ENCODE measurements at places on chromosomes 1 and 21.

GRCh38 chr1:115258302-115258866, 79.7 kb downstream of the NGF start:
- no peak for DNase-seq

DNA sequence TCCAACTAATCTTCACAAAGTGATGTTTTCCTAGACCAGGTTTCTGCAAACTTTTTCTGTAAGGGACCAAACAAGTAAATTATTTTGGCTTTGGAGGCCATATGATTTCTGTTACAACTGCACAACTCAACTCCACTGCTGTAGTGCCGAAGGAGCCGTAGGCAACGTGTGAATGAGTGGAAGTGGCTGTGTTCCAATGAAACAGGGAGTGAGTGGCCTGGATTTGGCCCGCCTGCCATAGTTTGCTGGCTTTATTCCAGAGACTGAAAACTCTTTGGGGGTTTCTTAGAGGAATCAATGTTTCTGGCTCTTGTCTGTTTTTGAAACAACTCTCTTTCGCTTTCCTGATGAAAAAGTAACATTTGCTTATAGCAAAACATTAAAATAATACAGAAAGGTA, 12.6 kb upstream of the ACTL8 start:
- DNase-seq: no peak

GRCh38 chr1:204479387-204480136, 15.0 kb downstream of the PIK3C2B start:
- DNase-seq: no peak

GRCh38 chr1:91273875-91274274, 130.8 kb downstream of the HFM1 start:
- DNase-seq: no peak

- DNase-seq: no peak
Observed at GRCh38 chr1:197924516-197925123, 7.4 kb downstream of the LHX9 start.

DNA sequence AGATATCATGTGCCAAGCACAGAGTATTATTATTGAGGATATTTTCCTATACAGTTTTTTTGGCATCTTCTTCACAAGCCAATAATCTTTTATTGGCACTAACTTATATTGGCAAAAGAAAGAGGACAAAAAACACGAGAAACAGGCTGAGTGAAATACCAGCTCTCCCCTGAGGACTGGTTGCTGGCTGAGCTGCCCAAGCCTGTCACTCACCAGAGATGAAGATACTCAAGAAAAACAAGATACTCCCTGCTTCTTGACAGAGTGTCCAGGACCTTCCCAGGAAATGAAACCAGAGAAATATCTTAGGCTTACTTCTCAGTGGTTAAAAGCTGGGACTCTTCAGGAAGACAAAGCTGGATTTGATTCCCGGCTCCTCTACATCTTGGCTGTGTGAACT, 35.9 kb upstream of the ATP1B1 start:
- DNase-seq: no peak

DNA sequence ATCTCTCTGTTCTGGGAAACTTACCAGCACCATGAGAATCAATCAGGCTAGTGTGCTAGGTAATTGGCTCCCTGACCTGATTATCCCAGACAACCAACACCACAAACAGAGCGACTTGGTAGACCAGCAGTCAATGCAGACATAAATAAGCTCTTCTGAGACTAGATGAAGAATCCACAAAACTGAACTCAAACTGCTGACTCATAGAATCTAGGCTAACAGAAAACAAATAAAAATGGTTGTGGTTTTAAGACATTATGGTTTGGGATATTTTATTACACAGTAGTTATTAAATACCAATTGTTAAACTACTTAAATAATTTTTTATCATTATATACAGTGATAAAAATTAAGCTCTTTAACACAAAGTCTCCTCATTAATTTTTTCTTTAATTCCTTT, 535.7 kb downstream of the COL11A1 start:
- no peak for DNase-seq

GRCh38 chr1:182575540-182576149, 13.4 kb downstream of the RNASEL start:
- no peak for DNase-seq

GRCh38 chr1:248165186-248165585, 9.4 kb upstream of the OR2M2 start:
- DNase-seq: no peak

DNA sequence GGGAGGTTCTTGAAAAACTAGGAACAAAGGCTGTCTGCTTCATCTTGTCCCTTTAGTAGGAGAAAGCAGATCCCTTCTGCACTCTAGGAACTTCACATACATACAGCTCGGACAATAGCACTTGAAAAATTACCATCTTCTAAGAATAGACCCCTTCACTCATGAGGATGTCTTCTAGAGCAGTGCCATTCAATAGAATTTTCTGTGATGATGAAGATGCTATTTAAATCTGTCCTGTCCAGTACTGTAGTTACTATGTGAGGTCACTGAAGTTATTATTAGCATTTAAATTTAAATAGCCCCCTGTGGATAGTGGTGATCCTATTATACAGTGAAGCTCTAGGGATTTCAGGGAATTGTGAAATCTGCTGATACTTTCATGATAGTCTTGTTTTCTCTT, 46.4 kb upstream of the RAB3GAP2 start:
- DNase-seq: no peak

GRCh38 chr1:62437273-62437940, 558 bp downstream of the USP1 start:
- peak; percentile 15 for DNase-seq

- DNase-seq: peak; percentile 79
Observed at GRCh38 chr1:203338335-203339036, 12.4 kb downstream of the FMOD start.

- no peak for DNase-seq
Observed at GRCh38 chr1:104264521-104264920, 514.8 kb downstream of the AMY1C start.

DNA sequence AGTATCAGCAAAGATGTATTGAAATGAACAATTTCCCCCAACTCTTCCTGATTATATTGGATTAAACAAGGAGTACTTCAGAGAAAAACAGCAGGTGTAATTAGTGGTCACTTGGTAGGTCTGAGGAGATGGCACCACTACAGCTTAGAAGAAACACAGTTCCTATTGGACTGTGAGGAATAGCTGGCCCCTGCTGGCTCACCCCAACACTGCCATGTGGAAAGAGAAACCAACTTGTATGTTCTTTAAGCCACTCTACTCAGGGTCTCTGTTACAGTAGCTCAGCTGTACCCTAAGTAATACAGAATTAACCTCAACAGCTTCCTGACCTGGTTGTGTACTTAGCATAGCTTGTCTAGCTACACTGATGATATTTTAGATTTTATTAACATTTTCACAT, 26.5 kb upstream of the MTR start:
- no peak for DNase-seq

DNA sequence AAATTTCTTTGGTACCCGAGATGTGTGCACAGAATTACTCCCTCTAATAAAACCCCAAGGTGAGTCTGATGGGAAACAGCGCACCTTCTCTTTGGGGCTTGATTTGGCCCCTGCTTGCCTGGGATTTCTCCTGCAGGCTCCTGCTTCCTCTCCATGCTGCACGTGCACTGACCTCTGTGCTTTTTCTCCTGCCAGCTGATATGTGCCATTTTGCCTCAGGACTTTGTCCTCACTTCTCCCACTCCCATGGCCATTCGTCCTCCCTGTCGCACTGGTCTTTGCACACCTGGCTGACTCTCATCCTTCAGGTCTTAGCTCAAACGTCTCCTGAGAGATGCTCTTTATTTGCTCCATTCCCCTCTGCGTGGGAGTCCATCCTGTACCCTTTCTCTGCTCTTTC, 1.2 kb downstream of the CBR1 start:
- no peak for DNase-seq

DNA sequence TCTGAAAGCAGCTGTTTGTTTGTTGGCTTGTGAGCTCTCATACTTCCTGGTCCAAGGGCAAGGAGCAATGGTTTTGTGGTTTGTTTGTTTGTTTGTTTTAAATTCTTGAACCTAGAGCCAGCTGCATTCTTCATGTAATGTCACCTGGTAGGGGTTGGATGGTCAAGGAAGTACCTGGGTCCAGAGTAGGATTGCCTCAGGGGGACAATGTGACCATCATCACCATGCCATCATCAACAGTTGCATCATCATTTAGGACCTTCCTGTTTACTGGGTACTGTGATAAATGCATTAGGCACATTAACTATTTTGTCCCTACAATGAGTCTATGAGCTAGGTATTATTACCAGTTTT, 14.7 kb upstream of the MYOG start:
- no peak for DNase-seq

GRCh38 chr1:169925505-169926482, 32.1 kb upstream of the SCYL3 start:
- no peak for DNase-seq

DNA sequence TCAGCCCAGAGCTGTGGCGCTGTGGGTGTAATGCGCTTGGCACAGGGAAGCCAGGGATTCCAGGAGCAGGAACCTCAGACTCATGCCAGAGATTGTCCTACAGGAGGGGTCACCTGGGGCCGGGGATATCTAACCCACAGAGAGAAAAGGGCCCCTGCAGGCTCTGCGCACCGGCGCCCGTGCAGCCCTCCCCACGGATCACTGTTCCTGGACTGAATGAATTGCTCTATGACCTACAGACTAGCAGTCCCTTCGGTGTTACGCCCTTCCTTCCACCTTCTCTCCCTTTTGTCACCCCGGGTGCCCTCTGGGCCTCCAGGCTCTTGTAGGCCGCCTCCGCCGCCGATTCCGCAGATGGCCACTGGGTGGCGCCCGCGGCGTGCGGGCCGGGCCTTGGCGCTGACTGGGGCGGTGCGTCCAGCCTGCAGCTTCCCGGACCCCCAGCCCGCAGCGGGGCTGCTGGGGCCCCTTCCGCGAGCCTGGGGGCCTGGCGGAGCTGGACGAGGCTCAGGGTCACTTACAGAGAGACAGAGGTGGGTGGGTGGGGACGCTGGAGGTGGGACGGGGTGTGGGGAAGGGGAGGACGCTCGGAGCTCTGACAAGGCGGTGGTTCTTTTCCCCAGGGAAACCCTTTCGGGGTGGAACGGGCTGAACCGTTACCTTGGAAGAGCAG, 101.3 kb downstream of the IER5 start:
- DNase-seq: peak; percentile 71

GRCh38 chr21:34615487-34615814, 538 bp upstream of the RCAN1 start:
- DNase-seq: no peak

DNA sequence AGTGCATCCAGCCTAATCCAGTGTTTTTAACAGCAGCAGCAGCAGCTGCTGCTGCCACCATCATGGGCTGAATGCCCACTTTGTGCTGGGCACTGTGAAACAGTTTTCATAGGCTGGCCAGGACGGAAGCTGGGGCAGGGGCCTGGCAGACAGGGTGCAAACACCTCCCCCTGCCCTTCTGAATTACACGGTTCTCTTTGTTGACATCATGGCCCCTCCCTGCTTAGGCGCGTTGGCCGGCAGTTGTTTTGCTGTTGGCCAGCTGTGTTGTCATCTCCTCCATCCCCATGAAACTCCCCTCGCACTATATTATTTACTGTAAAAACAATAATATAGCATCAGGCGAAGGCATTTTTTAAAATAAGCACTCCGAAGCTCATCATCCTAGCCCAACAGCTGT, 33.1 kb downstream of the PTPRU start:
- DNase-seq: no peak

Data from NT2/D1 (cell line).